ENCODE measurements at places on chromosomes 7 and 10. TPM values are rescaled to one million over a fixed set of nuclear protein-coding genes. Genes with fewer than 3 reads are reported as not detected.

The COL13A1 gene
- total RNA-seq, result 3.1 TPM

The STOX1 gene
- 0.32 TPM for total RNA-seq

The IGF2BP3 gene
- total RNA-seq, result 15.0 TPM

The MYO3A gene
- total RNA-seq, result not detected

The PNLIPRP1 gene
- not detected for total RNA-seq

The SFTPA2 gene
- total RNA-seq, result not detected

The HOXA3 gene
- total RNA-seq, result 2.3 TPM

The MAP3K8 gene
- total RNA-seq, result 2.4 TPM

The WNT16 gene
- not detected for total RNA-seq

The KDM7A gene
- total RNA-seq, result 10.1 TPM

The CALHM1 gene
- total RNA-seq, result not detected

The SLC13A1 gene
- total RNA-seq, result not detected

The ANKRD61 gene
- not detected for total RNA-seq

The CALML5 gene
- not detected for total RNA-seq

The ATAD1 gene
- 15.1 TPM for total RNA-seq

The SUN3 gene
- not detected for total RNA-seq

The HOXA4 gene
- total RNA-seq, result 0.57 TPM

The FAM25A gene
- total RNA-seq, result not detected
